ENCODE measurements at places on chromosomes 16 and 17.

DNA sequence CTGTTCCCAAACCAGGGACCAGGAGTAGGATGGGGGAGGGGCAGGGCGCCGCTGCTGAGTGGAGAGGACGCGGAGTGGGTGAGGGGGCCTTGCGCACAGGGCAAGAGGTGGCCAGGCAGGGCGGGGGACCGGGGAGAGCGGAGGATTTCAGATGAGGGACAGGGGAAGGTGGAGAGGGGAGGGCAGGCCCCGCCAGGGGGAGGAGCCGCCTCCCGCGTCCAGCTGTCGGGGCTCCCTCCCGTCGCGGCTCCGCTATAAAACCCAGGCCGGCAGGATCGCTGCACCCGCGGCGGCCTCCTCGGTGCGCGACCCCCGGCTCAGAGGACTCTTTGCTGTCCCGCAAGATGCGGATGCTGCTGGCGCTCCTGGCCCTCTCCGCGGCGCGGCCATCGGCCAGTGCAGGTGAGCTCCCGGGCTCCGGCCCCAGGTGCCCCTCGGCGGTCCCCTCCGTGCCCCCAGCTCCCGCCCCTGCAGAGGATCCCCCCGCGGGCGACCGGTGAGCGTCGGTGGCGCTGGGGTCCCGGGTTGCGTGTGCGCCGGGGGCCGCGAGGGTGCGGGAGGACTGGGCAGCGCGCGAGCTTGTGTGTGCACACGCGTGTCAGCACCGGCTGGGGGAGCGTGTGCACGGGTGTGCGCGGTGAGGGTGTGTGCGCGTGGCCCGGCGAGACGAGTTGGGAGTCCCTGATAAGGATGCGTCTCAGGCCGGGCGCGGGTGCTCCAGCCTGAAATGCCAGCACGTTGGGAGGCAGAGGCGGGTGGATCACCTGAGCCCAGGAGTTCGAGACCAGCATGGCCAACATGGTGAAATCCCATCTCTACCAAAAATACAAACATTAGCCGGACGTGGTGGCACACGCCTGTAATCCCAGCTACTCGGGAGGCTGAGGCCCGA lies at the start of gene CA4:
Gene CA4, plus strand, starts transcription at position 283 of the 892 bp plus-strand sequence. Its CDS starts 62 bp downstream, at position 345.
- no peak for DNase-seq

DNA sequence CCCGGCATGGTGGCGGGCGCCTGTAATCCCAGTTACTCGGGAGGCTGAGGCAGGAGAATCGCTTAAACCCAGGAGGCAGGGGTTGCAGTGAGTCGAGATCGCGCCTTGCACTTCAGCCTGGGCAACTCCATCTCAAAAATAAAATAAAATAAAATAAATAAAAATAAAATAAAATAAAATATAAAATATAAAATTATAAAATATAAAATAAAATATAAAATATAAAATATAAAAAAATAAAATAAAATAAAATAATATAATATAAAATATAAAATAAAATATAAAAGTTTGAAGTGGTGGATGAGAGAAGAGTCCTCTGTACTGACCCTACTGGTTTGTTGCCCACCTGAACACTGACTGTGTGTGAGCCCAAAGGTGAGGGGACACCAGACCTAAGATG lies 15.2 kb downstream of the CCDC42 start:
- DNase-seq = no peak

DNA sequence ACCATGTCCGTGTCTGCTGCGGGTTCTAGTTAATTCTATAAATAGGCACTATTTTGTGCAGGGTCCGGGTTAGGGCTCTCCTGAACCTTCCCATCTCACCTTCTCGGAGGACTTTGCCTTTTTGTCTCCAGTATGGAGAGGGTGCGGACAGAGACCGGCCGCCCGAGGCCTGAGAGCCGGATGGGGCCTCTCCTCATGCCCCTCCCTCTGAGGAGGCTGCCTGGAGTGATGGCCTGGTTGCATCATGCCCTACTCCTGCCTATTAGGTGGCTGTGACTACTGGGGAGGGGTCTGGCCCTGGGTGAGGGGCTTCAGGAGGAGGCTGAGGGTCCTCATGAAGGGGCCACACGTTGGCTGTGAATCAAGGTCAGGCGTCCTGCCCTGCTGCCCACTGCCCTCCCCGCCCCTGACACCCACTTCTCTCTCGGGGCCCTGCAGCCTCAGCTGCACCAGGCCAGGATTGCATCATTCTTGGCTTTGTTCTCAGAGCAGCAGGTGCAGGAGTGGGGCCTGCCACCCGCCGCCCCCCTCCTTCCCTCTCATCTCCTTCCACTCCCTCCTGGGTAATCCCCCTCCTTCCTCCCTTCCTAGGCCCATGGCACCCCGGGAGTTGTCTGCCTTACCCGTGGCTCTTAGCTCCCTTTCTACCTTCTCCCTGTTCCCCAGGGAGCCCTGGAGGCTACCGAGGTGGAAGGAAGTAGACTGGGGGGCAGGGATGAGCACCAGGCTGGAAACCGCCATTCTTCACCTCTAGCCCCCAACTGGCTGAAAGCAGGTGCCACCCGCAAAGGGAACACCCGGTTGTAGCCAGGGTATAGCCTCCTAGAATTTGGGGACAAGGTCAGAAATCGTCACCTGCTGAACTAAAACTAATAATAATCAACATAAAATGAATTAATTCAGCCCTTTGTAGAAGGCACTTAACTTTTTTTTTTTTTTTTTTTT lies 12.7 kb upstream of the ARHGAP23 start:
- peak; percentile 18 for DNase-seq

DNA sequence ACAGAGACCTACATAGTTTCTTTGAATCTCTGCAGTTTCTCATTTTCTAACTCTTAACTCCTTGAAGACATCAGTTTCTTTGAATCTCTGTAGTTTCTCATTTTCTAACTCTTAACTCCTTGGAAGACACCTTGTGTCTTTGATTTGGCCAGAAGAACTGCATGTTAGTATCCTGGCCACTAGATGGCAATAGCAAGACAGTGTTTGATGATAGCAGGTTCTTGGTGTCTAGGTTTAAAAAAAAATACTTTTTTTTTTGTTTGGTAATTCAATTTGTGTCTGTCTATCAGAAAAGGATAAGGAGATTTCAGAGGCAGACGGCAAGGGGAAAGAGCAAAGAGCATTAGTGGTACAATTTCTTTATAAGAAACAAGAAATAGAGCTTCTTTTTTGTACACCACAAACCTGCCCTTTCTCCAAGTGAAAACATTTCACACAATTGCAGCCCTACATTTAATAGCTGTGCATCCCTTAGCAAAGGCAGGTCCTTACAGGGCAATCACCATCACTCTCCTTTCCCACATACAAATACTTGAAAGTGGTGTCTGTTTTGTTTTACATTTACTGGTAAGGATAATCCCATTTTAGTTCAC lies 1324.9 kb upstream of the CDH8 start:
- DNase-seq = peak; percentile 44

DNA sequence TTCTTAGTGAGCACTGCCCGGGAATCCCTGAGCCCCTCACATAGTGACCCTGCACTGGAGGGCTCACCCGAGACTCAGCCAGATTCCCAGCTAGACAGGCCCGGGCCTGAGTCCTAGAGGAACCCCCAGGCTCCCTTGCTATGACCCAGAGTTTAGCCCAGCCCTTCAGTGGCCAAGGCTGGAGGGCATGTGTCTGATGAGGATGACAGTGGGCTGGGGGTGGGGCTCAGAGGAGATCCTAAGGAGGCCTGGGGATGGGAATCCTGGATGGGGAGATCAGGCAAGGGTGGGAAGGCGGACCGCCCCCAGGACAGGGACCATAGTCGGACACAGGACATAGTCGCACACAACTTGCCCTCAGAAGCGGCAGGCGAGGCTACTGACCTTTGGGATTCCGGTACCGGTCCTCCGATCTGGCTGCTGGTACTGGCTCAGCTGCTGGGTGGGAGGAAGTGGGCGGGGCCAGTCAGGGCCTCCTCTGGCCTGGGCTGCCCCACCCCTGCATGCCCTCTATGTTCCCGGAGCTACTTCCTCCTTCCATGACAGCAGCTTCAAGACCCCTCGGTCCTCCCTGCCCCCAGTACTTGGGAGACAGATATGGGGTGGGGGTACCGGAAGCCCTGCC lies 1.1 kb downstream of the CD79B start:
- peak; percentile 48 for DNase-seq

GRCh38 chr16:71476457-71477124 lies 12.5 kb downstream of the ZNF19 start:
- DNase-seq = no peak

DNA sequence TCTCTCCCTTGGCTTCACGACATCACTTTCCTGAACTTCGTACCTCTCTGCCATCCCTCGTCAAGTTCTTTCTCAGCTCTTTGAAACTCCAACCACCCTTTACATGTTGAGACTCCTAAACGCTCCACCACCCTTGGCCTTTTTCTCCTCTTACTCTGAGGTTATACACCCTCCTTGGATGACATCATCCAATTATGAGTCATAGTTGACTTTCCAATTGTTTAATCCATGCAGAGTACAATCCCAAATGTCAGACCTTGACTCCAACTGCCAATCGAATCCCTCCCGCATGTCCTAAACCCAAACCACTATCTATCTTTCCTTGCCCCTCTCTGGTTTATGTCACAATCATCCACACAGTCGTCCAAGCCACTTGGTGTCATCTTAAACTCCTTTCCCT lies 18.4 kb upstream of the C16orf82 start:
- no peak for DNase-seq

GRCh38 chr16:88459366-88460073 lies 6.4 kb downstream of the ZFPM1 start:
- DNase-seq = no peak

DNA sequence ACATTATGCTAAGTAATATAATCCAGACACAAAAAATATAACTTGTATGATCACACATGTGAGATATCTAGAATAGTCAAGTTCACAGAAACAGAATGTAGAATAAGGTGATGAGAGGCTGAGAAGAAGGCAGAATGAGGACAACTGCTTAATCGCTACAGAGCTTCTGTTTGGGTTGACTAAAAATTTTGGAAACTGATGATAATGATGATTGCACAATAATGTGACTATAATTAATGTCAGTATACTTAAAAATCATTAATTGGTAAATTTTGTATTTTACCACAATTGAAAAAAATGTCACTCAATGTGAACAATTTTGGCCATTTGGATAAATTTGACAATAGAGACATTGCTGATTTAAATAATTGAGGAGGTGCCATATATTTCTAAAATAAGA lies 1374.4 kb upstream of the CDH8 start:
- DNase-seq = no peak

DNA sequence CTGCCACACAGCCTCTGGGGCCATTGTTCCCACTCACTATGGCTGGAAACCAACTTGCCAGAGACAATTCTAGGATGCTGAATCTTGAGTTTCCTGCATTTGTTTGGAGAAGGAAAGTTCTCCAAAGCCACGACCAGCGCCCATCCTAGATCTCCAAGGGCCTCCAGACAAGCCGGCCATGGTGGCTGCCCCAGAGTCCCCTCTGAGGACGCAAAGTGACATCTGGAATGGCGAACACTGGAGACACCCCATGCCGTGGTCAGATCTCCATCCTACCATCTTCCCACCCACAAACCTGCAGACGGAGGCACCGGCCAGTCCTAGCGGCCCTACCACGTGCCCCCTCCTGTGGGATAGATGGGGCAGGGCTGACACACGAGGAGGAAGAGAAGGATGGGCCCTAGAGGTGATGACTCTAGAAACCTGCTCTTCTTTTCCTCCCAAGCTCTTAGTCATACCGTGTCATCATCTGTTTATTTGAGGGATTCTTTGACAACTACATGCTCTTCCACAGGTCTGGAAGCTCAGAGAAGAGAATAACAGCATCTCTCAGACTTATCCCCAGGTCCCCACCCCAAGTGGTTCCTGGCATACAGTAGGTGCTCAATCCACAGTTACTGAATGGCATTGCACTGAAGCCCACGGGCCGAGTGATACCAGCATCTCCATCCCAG lies 71.3 kb downstream of the MYH11 start:
- no peak for DNase-seq

DNA sequence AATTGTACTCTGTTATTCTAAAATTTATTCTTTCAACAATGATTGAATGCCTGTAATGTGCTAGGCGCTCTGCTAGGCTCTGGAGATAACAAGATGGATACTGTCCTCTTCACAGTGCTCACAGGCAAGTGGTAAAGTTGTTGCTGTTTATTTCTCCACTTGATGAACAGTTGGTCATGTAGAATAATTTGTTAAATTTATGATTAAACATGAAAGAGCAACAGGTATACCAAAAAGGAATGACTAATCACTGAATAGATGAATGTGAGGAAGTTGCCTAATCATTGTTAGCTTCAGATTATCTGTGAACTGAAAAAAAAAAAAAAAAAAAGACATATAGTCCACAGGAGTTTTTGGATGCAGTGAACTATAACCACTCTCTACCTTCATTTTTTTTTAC lies 62.3 kb downstream of the NFATC3 start:
- peak; percentile 33 for DNase-seq

DNA sequence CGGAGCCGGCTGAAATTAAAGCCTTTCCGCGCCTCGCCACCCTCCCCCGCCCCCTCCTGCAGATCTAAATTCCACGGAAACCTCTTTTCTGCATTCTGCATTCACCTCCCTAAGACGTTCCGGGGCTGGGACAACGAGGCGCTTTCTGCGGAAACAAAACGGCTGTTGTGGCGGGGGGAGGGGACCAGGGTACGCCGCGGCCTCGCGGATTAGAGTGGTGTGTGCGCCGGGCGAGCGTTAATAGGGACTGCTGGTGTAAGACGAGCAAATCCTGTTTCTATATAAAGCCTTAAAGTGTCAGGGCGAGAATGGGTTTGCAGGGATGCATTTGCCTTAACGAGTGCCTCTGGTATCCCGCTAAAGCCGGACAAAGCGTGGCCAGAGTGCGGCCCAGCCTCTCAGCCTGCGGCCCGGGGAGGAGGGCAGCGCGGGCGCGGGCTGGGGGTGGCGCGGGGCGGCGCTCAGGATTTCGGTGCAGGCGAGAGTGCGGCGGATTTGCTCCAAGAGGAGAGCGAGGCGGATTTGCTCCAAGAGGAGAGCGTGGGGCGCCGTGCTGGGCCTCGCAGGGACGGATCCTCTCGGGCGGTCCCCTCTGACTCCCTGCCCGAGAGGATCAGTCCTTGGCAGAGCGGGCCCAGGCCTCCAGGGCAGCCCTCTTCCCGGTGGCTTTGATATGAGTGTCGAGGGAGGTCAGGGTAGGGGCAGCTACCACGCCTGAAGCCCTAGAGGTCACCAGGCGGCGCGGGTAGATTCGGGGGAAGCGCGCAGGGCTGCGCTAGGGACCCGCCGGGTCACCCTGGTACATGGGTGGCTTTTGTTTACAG lies 5.1 kb downstream of the BAHCC1 start:
- DNase-seq = no peak

DNA sequence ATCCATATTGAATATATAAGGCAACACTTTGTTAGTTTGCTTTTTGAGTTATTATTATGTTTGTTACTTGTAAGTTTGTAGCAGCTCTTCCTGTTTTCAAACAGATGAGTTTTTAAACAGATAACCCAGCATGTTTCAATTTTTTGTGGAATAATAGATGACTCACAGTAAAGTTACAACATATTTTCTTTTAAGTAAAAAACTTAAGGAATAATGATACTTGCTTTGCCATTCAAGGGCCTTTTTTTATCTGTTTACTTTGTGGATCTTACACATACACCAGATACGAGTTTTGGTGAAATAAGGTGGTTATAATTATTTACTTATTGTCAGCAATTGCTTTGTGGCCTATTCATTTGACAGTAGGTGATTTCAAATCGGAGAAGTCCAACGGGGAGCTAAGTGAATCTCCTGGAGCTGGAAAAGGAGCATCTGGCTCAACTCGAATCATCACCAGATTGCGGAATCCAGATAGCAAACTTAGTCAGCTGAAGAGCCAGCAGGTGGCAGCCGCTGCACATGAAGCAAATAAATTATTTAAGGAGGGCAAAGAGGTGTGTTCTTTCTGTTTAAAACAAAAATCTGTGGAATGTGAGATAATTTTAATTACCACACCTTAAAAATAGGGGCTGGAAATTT lies 66.3 kb downstream of the BPTF start:
- no peak for DNase-seq

- no peak for DNase-seq
These were observed 362.4 kb downstream of the SLC39A11 start for GRCh38 chr17:72730077-72730476.

All from activated CD4-positive, alpha-beta T cell treated with anti-CD3 and anti-CD28 coated beads, Interleukin-2, Interleukin-4, amounts not matched to agents 100 ng/mL and 50 ng/mL, durations not matched to agents 16 hours and 8 hours (primary cell).